ENCODE measurements at places on chromosomes 13 and 19. TPM values are rescaled to one million over a fixed set of nuclear protein-coding genes. Genes with fewer than 3 reads are reported as not detected.

The TECR gene
- total RNA-seq: 14.7 TPM

The PRX gene
- total RNA-seq: 1.9 TPM

The IZUMO2 gene
- total RNA-seq: not detected

The ZNF345 gene
- total RNA-seq: 34.4 TPM

The SYNGR4 gene
- not detected for total RNA-seq

The ANKLE1 gene
- total RNA-seq: 1.3 TPM

The UGGT2 gene
- 113 TPM for total RNA-seq

The CLEC17A gene
- not detected for total RNA-seq

The DNAAF3 gene
- total RNA-seq: 0.94 TPM

The COL4A2 gene
- 71.1 TPM for total RNA-seq

The AMER2 gene
- total RNA-seq: 153 TPM

The ZNF69 gene
- 65.7 TPM for total RNA-seq

The ZNF570 gene
- total RNA-seq: 28.8 TPM

The PLPP2 gene
- total RNA-seq: 0.63 TPM

The EPS8L1 gene
- 3.1 TPM for total RNA-seq

The CALR3 gene
- not detected for total RNA-seq

The ANGPTL8 gene
- total RNA-seq: not detected

The DIAPH3 gene
- 7.2 TPM for total RNA-seq

The ZIC5 gene
- 1.3 TPM for total RNA-seq

The CYSLTR2 gene
- 1.9 TPM for total RNA-seq

The JAK3 gene
- 0.94 TPM for total RNA-seq

The PLIN5 gene
- total RNA-seq: 3.8 TPM

The MBD3L3 gene
- not detected for total RNA-seq

The MAMSTR gene
- 1.3 TPM for total RNA-seq

The RAB3A gene
- total RNA-seq: 75.4 TPM

The ZSCAN1 gene
- 0.94 TPM for total RNA-seq

The KCNRG gene
- 32.2 TPM for total RNA-seq

The ZNF470 gene
- 29.7 TPM for total RNA-seq

The WDR88 gene
- total RNA-seq: not detected

The CBLC gene
- total RNA-seq: not detected

The CATSPERD gene
- total RNA-seq: not detected

The CGB3 gene
- not detected for total RNA-seq

The IL4I1 gene
- not detected for total RNA-seq

The KLK4 gene
- total RNA-seq: not detected

The BCAM gene
- total RNA-seq: 3.4 TPM

The C1QTNF9 gene
- not detected for total RNA-seq

The LMTK3 gene
- total RNA-seq: 16.6 TPM

The KIR2DL1 gene
- total RNA-seq: not detected

The NLRP8 gene
- total RNA-seq: not detected

The TMEM86B gene
- 4.4 TPM for total RNA-seq

The FXYD3 gene
- not detected for total RNA-seq

The FPR1 gene
- 4.7 TPM for total RNA-seq

The ZNF14 gene
- total RNA-seq: 34.1 TPM

The LMO7 gene
- 275 TPM for total RNA-seq

The TMEM59L gene
- 48.5 TPM for total RNA-seq

The ZNF418 gene
- total RNA-seq: 65.7 TPM

The KLK7 gene
- total RNA-seq: not detected

The C19orf44 gene
- total RNA-seq: 7.2 TPM

The FAAP24 gene
- 1.9 TPM for total RNA-seq

The SHISA2 gene
- total RNA-seq: 30.7 TPM

The ZNF285 gene
- 42.6 TPM for total RNA-seq

The KLF16 gene
- total RNA-seq: 3.4 TPM

The KRTDAP gene
- total RNA-seq: not detected

The UCHL3 gene
- 29.1 TPM for total RNA-seq
